Activated CD4-positive, alpha-beta T cell treated with anti-CD3 and anti-CD28 coated beads for 1 hour (primary cell): ENCODE measurements at places on chromosomes 7 and 10.

GRCh38 chr10:123720536-123720935, 54.4 kb downstream of the GPR26 start:
- DNase-seq: no peak

GRCh38 chr10:79409726-79410085, 35.7 kb downstream of the ZCCHC24 start:
- no peak for DNase-seq

- DNase-seq: no peak
These were observed 316.4 kb upstream of the RNF32 start for GRCh38 chr7:156324201-156324600.

GRCh38 chr7:135718794-135719437, 9.1 kb downstream of the SLC13A4 start:
- no peak for DNase-seq

DNA sequence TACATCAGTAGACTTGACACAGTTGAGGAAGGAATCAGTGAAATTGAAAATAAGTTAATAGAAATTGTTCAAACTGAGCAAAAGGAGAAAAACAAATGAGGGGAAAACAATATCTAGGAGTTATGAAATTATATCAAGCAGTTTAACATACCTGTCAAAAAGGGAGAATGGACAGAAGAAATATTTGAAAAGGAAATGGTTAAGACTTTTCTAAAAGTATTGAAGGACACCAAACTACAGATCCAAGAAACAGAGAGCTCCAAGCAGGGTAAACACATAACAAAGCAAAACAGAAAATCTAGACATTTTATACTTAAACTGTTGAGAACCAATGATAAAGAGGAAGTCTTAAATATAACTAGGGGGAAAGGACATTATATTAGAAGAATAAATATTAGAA, 8.6 kb upstream of the GIMAP5 start:
- DNase-seq: no peak

GRCh38 chr10:34780818-34781380, 34.2 kb downstream of the PARD3 start:
- no peak for DNase-seq

GRCh38 chr7:76074306-76074971, 26.5 kb downstream of the MDH2 start:
- no peak for DNase-seq

DNA sequence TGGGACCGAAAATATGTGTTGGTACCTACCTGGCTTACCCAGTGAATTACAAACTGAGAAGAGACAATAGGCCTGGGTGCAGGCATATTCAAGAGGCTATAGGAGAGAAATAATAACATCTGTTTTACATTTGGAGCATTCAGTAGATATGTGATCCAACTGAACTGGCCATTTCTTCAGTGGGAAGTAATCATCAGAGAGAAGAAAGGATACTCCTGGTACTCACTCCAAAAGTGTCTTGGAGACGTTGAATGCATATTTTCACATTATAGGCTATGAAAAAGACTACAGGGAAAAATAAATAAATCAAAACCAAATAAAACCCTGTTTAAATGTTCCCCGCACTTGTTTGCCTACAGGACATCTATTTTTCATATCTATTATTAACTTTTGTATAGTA, 1680.3 kb downstream of the REEP3 start:
- DNase-seq: no peak

DNA sequence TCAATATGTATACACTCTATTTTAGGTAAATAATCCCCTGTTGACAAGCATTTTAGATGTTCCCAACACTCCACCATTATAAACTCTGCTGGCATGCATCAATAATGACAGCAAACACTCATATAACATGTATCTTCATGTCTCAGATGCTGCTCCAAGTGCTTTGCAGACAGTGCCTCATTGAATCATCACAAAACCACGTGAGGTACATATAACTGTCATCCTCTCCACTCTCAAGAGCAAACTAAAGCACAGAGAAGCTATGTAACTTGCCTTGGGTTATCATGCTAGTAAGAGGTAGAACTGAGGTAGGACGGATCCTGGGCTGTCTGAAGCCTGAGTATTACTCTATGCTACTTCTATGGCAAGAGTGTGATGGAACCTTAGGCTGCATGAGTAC, 72.5 kb upstream of the GSDME start:
- no peak for DNase-seq

DNA sequence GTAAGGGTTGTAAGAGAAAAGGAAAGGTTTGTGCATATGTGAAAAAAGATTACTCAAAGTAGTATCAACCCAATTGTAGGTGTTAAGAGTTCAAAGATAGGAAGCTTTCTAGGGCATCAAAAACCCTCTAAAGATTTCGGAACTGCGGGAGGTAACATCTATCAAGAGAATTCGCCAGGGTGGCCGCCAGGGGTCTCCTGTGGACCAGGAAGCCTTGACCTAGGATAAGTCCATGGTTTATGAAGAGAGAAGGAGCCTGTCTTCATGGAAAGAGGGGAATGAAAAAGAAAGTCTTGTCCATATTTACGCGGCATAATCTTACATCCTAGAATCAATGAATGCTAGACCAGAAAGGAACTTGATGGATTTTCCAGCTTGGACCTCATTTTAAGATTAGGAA, 140.7 kb upstream of the CALCR start:
- DNase-seq: no peak

- DNase-seq: no peak
These were observed 323.3 kb upstream of the KAT6B start for GRCh38 chr10:74502963-74503608.

DNA sequence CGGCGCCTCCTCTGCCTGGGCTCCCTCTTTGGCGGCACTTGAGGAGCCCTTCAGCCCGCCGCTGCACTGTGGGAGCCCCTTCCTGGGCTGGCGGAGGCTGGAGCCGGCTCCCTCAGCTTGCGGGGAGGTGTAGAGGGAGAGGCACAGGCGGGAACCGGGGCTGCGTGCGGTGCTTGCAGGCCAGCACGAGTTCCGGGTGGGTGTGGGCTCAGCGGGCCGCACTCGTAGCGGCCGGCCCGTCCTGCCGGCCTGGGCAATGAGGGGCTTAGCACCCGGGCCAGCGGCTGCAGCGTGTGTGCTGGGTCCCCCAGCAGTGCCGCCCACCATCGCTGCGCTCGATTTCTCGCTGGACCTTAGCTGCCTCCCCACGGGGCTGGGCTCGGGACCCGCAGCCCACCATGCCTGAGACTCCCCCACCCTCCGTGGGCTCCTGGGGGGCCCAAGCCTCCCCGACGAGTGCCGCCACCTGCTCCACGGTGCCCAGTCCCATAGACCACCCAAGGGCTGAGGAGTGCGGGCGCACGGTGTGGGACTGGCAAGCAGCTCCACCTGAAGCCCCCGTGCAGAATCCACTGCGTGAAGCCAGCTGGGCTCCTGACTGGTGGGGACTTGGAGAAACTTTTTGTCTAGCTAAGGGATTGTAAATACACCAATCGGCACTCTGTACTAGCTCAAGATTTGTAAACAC, 73.8 kb upstream of the KMT2E start:
- no peak for DNase-seq

GRCh38 chr7:25672496-25672895, 444.2 kb upstream of the NPVF start:
- no peak for DNase-seq

DNA sequence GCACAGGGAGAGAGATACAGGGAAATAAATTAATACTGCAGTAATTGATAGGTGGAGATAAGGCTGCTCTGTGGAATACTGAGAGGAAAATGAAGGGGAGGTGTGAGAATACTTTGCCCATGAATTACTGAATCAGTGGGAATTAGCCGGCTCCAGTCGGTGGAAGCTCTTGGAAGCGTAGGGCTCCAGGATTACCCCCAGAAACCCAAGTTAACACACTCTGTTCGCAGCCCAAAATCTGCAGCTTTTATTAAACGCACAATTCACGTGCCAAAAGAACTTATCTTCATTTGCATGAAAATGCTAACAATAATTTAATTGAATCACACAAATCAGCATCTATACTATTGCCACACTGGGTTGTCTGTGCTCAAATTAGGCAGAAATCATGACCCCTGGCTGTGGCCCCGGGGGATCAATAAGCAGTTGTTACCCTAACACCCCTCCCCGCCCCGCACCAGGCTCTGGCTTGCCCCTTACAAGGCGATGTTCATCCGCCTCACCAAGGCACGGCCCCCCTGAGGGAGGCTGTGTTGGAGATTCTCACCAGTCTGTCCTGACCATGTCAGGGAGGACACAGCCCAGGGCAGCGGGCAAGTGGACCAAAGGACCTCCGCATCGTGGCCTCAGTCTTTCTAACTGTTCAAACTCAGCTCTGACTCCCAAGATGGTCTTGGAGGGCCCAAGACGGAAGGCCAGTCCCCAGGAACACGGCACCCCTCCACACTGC, 48.4 kb upstream of the MGMT start:
- DNase-seq: no peak

DNA sequence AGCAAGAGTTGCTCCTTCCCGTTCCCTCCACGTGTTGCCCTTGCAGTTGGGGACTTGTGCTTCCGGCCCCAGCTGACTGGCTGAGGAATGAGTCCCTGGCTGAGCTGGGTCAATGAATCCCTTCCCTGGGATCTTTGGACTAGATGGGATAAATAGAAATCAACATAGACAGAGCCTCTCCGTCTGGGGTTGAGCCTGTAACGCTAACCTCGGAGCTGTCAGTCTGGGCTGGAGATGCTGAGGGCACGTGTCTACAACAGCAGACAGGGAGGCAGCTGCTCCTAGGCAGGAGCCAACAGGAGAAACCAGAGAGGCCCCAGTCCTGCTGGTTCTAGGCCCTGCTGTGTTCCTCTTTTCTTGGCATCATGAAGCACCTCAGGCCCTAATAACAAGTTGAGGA, 42.3 kb upstream of the HSPA12A start:
- no peak for DNase-seq

GRCh38 chr10:76117949-76118348, 686.5 kb downstream of the LRMDA start:
- no peak for DNase-seq

- no peak for DNase-seq
These were observed 75.5 kb downstream of the CARD11 start for GRCh38 chr7:2968176-2968575.

DNA sequence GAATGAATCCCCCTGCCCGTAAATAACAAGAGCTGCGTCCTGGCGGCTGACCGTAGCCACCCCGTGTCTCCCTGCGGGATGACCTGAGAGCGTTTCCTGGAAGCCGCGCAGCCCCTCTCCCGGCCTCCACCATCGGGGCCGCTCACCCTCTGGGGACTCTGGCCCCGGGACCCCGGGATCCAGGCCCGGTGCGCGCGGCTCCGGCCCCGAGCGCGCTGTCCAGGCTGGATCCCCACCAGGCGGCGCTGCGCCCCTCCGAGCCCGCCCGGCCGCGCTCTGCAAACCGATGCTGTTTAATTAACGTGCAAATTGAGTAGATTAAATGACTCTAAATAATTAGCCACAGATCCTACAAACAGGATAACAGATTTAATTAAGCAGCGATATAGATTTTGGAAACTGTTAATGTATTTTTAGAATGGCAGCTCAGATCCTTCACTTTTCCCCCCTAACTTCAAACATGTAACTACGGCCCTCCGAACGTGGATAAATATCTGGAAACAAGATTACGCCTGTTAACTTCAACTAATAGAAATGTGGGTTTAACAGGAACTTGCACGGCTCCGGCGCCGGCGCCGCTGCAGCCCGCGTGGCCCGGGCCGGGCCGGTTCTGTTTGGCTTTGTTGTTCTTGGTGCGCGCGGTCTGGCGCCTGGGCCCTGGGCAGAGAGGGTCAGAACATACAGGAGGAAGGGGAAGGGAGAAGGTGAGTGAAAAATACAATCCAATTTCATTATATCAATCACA, 7.1 kb upstream of the UNCX start:
- peak; percentile 18 for DNase-seq

GRCh38 chr7:131653418-131654248, 97.2 kb upstream of the PODXL start:
- no peak for DNase-seq

DNA sequence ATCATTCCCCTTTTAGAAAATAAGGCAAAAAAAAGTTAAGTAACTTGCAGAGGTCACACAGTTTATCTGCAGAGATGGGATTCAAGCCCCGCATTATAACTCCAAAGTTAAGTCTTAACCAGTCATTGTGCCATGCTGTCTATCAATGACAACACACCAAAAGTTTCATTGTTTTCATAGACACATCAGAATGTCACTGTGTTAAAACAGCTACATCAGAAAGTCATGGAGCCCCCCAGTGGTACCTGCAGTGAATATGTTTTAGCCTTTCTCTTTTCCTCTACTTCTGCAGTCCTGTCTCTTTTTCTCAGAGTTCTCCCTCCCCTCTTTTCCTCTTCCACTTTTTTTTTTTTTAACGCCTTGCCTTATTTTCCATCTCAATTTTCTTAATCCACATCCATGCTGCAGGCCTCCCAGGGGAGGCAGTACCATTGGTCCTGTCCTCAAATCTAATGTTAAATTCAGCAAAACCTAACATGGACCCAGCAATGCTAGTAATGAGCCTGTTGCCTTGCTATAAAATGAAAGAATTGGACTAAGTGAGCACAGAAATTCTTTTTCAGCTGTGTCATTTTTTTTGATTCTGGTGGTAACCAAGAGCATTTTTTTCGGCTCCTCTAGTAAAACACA, 3.8 kb upstream of the NRCAM start:
- DNase-seq: no peak

GRCh38 chr7:151599401-151600227, 79.9 kb upstream of the RHEB start:
- DNase-seq: no peak

GRCh38 chr7:87627634-87627994, 584 bp upstream of the RUNDC3B start:
- no peak for DNase-seq

- no peak for DNase-seq
These were observed 19.1 kb upstream of the INPP5F start for GRCh38 chr10:119706521-119707278.

GRCh38 chr10:6065835-6066234, 3.7 kb upstream of the IL2RA start:
- no peak for DNase-seq

DNA sequence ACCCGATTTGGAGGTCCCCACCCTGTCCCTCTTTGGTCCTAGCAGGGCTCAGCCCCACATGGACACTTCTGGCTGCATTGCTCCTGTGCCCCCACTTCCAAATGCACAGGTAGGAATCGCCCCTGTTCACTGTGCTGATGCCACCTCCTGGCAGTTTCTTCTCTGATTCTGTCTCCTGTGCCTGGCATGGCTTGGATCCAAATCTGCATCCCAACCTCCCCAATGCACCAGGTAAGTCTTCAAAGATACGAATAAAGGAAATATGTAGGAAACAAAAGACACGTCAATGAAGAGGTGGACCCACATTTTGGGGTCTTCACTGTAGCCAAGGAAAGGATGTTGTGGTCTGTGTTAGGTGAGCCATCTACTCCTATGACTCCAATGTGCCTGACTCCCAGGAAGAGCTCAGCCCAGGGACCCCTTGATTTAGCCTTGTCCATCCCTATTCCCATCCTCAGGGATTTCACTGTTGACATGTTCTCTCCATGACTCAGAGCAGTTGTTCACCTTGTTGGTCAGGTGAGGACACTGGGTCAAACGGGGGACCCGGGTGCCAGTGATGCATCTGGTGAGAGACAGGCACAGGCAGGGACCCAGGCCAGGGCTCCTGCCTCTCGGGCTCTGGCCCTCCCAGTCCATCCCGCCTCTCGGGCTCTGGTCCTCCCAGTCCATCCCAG, 341.8 kb downstream of the CXCL12 start:
- no peak for DNase-seq
